ENCODE measurements at places on chromosomes 7 and 10. TPM values are rescaled to one million over a fixed set of nuclear protein-coding genes. Genes with fewer than 3 reads are reported as not detected.

GRCh38 chr10:74058071-74058470, 60.2 kb downstream of the VCL start:
- H3K36me3 ChIP-seq: peaks cover 3% of the 10 kb centered on the region
- peaks cover 26% of the 10 kb centered on the region for H3K4me1 ChIP-seq
- no peaks in the 10 kb centered on the region for H3K27me3 ChIP-seq
- H3K27ac ChIP-seq: no peak overlapping the region

- DNase-seq: no peak
- H3K4me3 ChIP-seq: no peak overlapping the region
- H3K4me1 ChIP-seq: peaks cover 18% of the 10 kb centered on the region
- H3K36me3 ChIP-seq: no peaks in the 10 kb centered on the region
Observed at GRCh38 chr10:89296220-89296648, 5.6 kb upstream of the IFIT2 start.

DNA sequence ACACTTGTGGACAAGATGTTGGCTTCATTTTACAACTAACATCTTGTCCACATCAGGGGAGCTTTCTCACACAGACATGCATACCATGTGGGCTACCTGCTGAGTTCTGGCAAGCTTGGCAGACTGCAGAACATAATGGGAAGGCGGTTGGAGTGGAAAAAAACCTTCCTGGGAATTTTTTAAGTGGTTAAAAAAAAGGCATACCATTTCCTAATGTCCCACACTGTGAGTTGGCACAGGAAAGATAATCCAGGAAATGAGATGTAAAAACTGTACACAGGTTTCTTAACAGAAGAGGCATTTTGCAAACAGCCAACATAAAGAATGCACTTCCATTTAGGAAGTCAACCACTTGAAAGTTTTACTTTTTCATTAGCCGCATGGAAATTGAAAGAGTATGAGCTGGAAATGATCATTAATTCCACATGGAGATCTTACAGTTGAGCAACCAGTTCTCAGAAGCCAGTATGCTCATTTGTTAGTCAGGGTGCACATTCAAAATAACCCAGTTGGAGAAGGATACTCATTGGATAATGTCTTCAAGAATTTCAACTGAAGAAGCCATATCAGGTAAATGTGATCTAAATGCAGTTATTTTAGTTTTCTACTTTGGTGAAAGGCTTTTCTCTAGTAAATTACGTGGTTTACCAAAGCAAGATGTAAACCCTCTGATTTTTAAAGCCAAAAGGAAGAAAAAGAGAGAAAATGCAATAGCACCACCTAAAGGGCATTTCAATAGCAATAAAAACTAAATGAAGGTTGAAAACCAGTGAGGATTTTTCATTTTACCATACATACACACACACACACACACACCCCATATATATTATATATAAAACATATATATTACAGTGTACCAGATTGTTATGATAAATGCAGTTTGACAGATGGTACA, 194.0 kb downstream of the TAX1BP1 start:
- H3K27ac ChIP-seq: no peak overlapping the region
- peaks cover 12% of the 10 kb centered on the region for H3K4me1 ChIP-seq
- no peak overlapping the region for H3K4me3 ChIP-seq
- DNase-seq: no peak

DNA sequence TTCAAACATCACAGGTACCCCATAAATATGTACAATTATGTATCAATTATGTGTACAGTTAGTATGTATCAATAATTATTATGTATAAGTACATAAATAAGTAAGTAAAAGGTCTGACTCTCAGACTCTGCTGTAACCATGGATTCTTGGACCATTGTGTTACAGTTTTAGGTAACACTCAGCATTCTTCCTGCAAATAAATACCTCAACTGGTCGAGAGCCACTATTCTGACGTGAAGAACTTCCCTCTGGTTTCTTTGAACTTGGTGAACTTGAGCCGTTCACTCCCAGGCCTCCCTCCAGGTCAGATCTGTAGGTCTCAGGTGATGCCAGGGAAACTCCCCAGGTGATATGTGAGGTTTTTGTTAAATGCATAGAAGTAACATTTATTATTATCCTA, 191.8 kb upstream of the PLXNA4 start:
- no peak for DNase-seq
- H3K4me3 ChIP-seq: no peak overlapping the region
- H3K4me1 ChIP-seq: no peaks in the 10 kb centered on the region
- H3K27me3 ChIP-seq: no peaks in the 10 kb centered on the region
- H3K36me3 ChIP-seq: no peaks in the 10 kb centered on the region
- no peak overlapping the region for H3K27ac ChIP-seq

DNA sequence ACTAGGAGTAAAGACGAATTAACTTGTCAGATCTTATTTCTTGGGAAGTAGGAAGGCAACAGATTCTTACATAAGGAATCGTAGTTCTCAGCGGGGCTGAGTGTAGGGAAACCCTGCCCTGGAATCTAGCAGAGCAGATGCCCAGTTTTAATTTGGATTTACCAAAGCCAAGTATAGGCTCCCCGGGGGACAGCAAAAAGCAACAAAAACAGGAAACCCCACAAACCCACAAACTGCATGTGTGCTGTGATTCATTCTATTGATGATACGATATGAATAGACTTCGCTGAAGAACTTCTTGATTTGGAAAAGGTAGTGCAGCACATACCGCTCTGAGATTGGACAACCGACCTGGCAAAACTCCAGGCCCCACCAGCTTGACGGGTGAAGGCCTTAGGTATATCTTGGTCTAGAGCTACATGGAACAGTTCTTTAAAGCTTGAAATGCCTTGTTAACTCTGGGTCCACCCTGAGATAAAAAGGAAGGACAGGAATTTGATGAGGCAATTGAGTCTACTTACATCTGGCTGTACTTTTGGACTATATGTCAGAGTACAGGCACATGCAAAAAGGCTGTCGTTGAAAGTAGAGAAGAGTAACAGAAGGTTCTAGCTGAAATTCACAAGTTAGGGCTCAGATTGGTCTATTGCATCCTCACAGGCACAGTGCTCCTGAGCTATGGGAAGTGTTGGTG, 49.1 kb downstream of the STRA8 start:
- DNase-seq: no peak
- H3K36me3 ChIP-seq: no peaks in the 10 kb centered on the region
- no peak overlapping the region for H3K4me3 ChIP-seq
- no peak overlapping the region for H3K27ac ChIP-seq
- H3K4me1 ChIP-seq: peaks cover 5% of the 10 kb centered on the region

GRCh38 chr10:13681095-13681494, 94.3 kb downstream of the PRPF18 start:
- DNase-seq: no peak
- no peak overlapping the region for H3K27ac ChIP-seq
- H3K36me3 ChIP-seq: no peaks in the 10 kb centered on the region
- H3K4me1 ChIP-seq: peaks cover 30% of the 10 kb centered on the region
- no peak overlapping the region for H3K4me3 ChIP-seq

- H3K36me3 ChIP-seq: no peaks in the 10 kb centered on the region
- H3K27me3 ChIP-seq: no peaks in the 10 kb centered on the region
- H3K4me3 ChIP-seq: no peak overlapping the region
- H3K4me1 ChIP-seq: no peaks in the 10 kb centered on the region
Observed at GRCh38 chr10:131195116-131195515, 116.4 kb downstream of the TCERG1L start.

- H3K4me1 ChIP-seq: peaks cover 13% of the 10 kb centered on the region
- no peaks in the 10 kb centered on the region for H3K27me3 ChIP-seq
- no peak overlapping the region for H3K27ac ChIP-seq
- H3K4me3 ChIP-seq: no peak overlapping the region
- no peak for DNase-seq
Observed at GRCh38 chr7:36792421-36792820, 68.1 kb upstream of the AOAH start.

GRCh38 chr7:134660961-134661376, 14.3 kb downstream of the BPGM start:
- no peak overlapping the region for H3K4me3 ChIP-seq
- H3K4me1 ChIP-seq: no peaks in the 10 kb centered on the region
- H3K27ac ChIP-seq: no peak overlapping the region
- no peak for DNase-seq

- no peaks in the 10 kb centered on the region for H3K4me1 ChIP-seq
- DNase-seq: no peak
- no peak overlapping the region for H3K4me3 ChIP-seq
- no peaks in the 10 kb centered on the region for H3K27me3 ChIP-seq
- no peak overlapping the region for H3K27ac ChIP-seq
Observed at GRCh38 chr7:148738737-148739535, 40.2 kb downstream of the CUL1 start.

GRCh38 chr10:24468281-24468751, 255.4 kb downstream of the ARHGAP21 start:
- no peak for DNase-seq
- H3K4me1 ChIP-seq: peaks cover 59% of the 10 kb centered on the region
- no peak overlapping the region for H3K4me3 ChIP-seq
- H3K27ac ChIP-seq: peak overlapping the region; percentile 90

- H3K36me3 ChIP-seq: no peaks in the 10 kb centered on the region
- H3K4me1 ChIP-seq: peaks cover 5% of the 10 kb centered on the region
- no peak overlapping the region for H3K4me3 ChIP-seq
- no peaks in the 10 kb centered on the region for H3K27me3 ChIP-seq
- DNase-seq: no peak
Observed at GRCh38 chr7:33066771-33067170, 4.2 kb upstream of the NT5C3A start.

GRCh38 chr7:33814936-33815335, 90.4 kb upstream of the BMPER start:
- H3K4me1 ChIP-seq: no peaks in the 10 kb centered on the region
- no peaks in the 10 kb centered on the region for H3K27me3 ChIP-seq
- no peak overlapping the region for H3K27ac ChIP-seq
- no peak overlapping the region for H3K4me3 ChIP-seq
- no peak for DNase-seq

DNA sequence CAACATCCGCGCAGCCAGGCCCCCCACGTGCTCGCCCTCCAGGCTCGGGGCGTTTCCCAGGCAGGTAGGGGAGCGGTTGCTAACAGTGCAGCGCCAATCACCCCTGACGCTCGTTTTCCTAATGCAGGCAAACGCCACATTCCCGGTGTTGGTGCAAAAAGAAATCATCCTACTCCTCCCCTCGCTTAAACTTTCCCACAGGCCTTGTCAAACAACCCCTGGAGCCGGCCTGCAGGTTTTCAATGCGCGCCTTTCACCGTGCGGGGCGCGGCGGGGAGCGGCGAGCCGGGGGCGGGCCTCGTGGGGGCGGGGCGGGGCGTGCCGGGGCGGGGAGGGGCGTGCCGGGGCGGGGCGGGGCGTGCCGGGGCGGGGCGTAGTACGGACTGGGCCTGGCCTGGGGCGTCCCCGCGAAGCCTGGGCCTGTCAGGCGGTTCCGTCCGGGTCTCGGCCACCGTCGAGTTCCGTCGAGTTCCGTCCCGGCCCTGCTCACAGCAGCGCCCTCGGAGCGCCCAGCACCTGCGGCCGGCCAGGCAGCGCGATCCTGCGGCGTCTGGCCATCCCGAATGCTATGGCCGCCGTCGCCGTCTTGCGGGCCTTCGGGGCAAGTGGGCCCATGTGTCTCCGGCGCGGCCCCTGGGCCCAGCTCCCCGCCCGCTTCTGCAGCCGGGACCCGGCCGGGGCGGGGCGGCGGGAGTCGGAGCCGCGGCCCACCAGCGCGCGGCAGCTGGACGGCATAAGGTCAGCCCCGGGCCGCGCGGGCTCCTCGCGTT, at the start of gene ECHDC3:
TSS of gene ECHDC3 (plus strand) at position 374 of the 770 bp plus-strand sequence. CDS start at position 569, 195 bp downstream.
- peak within 1 kb of the TSS; percentile 48 for H3K27ac ChIP-seq
- H3K4me1 ChIP-seq: peaks cover 10% of the 10 kb centered on the region
- H3K27me3 ChIP-seq: no peaks in the 10 kb centered on the region
- H3K4me3 ChIP-seq: peak within 1 kb of the TSS; percentile 35
- DNase-seq: peak; percentile 42

- H3K27ac ChIP-seq: no peak overlapping the region
- no peaks in the 10 kb centered on the region for H3K36me3 ChIP-seq
- peaks cover 6% of the 10 kb centered on the region for H3K27me3 ChIP-seq
- no peak overlapping the region for H3K4me3 ChIP-seq
- no peaks in the 10 kb centered on the region for H3K4me1 ChIP-seq
Observed at GRCh38 chr10:120744040-120744439, 107.1 kb upstream of the WDR11 start.

DNA sequence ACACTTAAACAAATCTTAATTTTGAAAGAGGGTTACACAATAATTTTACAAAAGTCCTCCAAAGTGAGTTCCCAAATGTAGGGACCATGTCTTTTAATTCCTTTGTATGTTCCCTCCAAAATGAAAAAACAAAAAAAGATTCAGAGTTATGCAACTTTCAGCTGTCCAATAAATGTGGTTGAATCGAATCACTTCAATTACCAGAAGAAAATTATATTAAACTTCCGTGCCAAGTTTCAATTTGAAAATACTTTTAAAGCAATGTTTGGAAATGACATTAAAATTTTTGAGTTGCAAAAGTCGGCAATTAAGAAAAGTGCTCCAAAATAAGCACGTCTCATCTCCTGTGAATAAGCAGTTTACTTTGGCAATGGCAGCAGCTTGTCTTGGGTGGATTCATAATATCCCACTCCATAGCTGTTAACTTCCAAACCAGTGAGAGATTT, 60.3 kb upstream of the C1GALT1 start:
- no peak overlapping the region for H3K4me3 ChIP-seq
- peaks cover 3% of the 10 kb centered on the region for H3K4me1 ChIP-seq
- H3K27ac ChIP-seq: no peak overlapping the region
- no peaks in the 10 kb centered on the region for H3K27me3 ChIP-seq
- no peaks in the 10 kb centered on the region for H3K36me3 ChIP-seq
- no peak for DNase-seq

GRCh38 chr10:89120931-89121763, 86.0 kb downstream of the CH25H start:
- H3K27ac ChIP-seq: no peak overlapping the region
- no peak for DNase-seq
- no peaks in the 10 kb centered on the region for H3K4me1 ChIP-seq
- no peaks in the 10 kb centered on the region for H3K36me3 ChIP-seq

DNA sequence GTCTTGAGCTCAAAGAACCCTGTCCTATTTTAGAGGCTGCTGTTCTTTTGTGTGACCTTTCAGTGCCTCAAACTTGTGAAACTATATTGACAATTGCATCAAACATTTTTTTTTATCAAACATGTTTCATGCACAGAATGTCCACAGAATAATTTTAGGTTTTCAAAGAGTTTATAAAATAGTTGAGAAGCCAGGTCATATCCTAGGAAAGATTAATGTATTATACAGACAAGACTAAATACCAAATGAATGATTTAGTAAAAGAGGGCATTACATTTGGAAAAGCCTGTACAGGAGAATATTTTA, 67.0 kb downstream of the CDK6 start:
- H3K27ac ChIP-seq: no peak overlapping the region
- no peaks in the 10 kb centered on the region for H3K27me3 ChIP-seq
- DNase-seq: no peak
- no peak overlapping the region for H3K4me3 ChIP-seq
- no peaks in the 10 kb centered on the region for H3K36me3 ChIP-seq

FBXL15 gene
- 44.5 TPM for total RNA-seq

TSPAN15 gene
- total RNA-seq: 147 TPM

PTPRE gene
- 27.2 TPM for total RNA-seq

PDE1C gene
- 1.5 TPM for total RNA-seq

SUN3 gene
- not detected for total RNA-seq

SPDYE1 gene
- not detected for total RNA-seq

MLXIPL gene
- 17.3 TPM for total RNA-seq

OR2A42 gene
- total RNA-seq: not detected

CFAP46 gene
- not detected for total RNA-seq

CEP41 gene
- total RNA-seq: not detected
